ENCODE measurements at places on chromosomes 3 and 15.

- no peak for DNase-seq
Observed at GRCh38 chr3:4828279-4829030, 150.8 kb upstream of the BHLHE40 start.

GRCh38 chr3:46466273-46466672, 1.6 kb upstream of the LTF start:
- no peak for DNase-seq

DNA sequence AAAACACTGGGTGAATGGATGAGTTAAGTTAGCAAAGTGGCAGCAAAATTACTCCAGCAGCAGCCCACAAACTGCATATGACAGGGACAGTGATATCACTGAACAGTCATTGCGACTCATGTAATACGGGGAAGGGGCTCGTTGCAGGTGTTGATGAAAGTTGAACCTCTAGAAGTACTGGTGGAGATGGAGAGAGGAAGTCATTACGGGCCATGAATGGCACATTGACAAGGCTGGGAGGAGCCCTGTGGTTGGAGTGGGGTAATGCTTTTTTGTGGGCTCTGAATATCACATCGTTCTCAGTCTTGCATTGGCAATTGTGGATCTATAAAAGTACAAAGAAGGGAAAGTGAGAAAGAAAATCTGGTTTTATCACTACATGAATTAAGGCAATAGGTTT, 278.1 kb downstream of the ZPLD1 start:
- no peak for DNase-seq

DNA sequence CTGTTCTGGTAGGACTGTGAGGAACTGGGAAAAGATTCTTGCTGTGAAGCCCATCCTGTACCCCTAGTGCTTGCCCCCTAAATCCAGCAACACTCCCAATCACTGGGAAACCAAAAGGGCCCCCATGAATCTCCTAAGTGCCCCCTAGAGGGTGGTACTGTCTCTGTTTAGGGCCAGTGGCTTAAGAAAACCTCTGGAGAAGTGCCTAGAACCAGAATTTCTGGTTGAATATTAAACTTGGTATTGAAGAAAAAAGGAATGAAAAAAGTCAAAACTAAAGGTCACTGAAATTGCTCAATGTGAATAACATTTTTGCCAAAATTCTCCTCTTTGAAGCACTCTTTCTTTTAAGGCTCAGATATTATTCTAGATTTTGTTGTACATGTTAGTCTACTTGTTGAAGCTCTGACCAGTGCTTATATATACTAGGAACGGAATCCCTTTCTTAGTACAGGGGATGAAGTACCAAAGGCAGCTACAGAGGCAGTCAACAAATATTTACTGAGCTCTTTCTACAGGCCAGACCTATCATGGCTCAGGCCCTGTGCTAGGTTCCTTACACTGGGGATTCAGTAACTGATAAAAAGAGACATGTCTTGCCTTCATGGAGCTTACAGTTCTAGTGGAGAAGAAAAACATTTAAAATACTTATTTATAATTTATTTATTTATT, 138.8 kb downstream of the MYLK start:
- DNase-seq = no peak

DNA sequence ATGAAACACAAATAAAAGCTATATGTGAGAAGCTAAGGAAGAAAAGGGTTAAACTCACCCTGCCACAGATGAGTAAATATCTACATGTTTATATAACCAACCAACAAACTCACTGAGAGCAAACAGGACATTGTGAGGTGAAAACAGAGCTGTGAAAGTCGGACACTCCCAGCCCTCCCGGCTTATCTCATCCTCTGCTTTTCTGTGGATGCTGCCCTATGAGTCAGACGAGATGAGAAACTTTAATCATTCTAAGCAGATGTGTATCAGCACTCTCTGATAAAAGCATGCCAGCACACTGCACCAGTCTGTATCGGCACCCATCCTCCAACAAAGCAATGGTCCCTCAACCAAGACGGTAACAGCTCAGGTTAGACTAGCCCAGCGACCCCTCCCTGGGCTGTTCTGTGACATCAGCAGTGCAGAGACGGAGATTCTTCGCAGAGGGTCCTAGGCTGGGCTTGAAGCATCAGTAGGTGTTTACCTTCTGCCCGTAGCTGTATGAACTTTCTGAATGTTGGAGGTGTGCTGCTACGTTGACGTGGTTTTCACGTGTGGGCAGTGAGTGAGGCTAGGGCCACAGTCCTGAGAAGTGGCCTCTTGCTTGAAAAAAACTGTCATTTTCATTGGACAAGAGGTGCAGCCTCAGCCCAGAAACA, 119.8 kb upstream of the ALDH1A3 start:
- no peak for DNase-seq

- no peak for DNase-seq
Observed at GRCh38 chr3:20194793-20195460, 8.9 kb upstream of the SGO1 start.

- DNase-seq = no peak
Observed at GRCh38 chr3:123032057-123032456, 4.5 kb upstream of the SEMA5B start.

DNA sequence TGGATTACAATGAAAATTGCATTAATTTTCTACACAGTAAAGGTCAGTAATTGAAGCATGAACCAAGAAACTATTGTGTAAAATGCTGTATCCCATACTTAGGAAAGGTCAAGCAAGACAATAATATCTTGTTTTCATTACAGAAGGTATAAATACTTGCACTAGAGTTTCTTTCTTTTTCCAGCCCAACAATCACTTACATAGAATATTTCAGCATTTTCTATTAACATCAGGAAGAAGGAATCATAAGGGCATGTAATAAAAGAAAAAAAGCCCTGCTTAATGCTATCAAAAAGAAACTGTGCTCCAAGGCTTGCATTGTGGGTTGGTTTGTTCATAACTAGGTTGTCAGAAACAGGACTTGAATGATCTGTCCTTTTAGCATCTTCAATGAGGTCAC, 215.1 kb downstream of the MCTP2 start:
- DNase-seq = no peak

DNA sequence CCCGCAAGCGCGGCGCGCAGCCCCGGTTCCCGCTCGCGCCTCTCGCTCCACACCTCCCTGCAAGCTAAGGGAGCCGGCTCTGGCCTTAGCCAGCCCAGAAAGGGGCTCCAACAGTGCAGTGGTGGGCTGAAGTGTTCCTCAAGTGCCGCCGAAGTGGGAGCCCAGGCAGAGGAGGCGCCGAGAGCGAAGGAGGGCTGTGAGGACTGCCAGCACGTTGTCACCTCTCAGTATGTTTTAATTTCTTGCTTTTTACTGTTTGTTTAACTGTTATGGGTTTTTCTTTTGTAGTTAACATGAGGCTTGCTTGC, 1525.7 kb downstream of the SI start:
- no peak for DNase-seq
